Central memory CD8-positive, alpha-beta T cell (primary cell): ENCODE measurements at places on chromosomes 5 and 9.
A peak's percentile ranks its signal among the peaks of the same experiment; 100 is the strongest.

DNA sequence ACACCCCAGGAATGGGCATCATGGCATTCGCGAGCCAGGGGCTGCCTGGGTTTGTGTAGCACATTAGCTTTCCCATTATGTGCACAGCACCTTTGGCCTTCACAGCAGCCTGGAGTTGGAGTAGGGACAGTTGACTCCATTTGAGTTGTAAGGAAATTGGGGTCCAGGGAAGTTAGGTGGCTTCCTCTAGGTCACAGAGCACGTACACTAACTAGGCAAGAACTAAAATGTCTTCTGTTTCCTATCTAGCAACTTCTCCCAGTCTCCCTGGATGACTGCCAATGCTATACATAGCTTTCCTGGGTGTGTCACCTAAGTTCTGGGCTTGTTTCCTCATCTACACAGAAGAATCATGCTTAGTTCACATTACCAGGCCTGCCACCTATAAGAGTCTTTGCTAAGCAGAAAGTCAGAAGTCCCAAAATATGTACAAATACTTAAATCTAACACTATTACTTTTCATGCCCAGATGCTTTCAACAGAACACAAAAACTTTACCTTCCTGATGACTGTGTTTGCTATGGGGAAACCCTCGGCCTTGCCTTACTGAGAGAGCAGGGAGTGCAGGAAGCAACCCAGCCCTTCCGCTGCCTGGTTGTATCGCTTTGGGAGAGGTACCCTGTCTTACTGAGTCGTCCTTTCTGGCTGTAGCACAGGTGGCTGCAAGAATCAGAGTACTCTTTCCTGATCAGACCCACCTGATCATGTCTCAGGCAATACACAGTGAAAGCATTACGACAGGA lies 12.0 kb downstream of the MACROH2A1 start:
- no peak for DNase-seq

DNA sequence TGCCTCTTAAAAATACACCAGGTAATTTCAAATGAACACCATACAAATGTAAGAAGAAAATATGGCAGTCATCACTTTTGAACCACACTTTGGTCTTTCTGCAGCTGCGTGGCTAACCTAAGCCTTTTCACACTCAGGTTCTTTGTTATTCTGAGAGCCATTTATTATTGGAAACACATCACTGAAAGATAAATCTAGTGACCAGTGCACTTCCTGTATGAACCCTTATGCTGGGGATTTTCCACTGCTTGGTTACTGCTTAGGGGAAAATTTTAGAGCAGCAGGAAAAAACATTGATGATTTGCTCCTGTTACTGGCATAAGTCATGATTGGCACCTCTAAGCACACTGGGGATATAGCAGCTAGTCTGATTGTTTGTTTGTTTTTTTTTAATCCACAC lies 58.6 kb upstream of the RANBP3L start:
- DNase-seq = no peak

DNA sequence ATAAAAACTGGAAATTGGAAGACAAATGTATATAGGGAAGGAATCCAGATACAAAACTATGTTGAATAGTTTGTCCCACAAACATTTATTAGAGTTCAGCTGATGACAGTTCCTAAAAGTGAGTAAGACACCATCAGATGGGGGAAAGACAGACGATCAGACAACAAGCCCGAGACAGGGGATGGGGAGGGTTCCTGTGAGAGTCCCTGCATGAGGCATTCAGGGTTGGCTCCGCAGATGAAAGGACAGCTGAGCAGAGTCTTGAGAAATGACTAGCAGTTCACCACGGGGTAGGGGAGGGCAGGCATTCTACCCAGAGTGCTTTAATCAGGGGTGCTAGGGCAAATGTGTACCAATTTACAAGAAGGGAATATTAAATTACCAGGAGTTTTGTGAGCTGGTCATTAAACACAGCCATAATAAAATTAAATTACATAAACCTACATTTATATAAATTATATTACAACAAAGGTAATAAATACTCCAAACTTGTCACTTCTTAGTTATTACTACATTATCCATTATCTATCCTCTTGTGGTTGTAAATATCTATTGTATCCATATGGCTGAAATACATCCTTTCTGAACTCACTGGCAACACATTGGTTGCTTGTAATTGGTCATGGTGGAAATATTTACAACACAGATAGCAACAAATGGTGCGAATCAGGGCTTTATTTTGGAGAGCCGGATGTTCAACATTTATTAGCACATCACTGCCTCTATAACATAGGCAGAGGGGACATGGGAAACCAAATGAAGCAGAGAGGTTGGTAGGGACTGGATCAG lies 27.8 kb downstream of the TNFSF15 start:
- no peak for DNase-seq

- no peak for DNase-seq
Measured at GRCh38 chr5:96896276-96896675, 20.0 kb downstream of the ERAP2 start.

DNA sequence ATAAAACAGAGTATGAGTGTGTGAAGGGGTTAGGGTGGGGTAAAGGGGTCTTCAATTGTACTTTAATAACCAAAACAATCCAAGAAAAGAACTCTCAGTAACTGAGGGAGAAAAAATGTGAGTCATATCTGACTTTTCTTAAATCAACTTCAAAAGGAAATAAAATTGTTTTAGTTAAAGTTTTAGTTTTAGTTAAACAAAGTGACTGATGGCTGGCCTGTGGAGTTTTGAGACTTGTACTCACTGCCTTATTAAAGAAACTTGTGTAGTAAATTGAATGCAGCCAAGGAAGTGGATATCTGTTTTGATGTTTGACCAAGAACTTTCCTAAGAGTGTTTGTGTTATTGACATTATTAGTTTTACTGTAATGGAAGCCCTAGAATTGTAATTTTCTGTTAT lies 2032.6 kb downstream of the MAT2B start:
- DNase-seq = no peak

DNA sequence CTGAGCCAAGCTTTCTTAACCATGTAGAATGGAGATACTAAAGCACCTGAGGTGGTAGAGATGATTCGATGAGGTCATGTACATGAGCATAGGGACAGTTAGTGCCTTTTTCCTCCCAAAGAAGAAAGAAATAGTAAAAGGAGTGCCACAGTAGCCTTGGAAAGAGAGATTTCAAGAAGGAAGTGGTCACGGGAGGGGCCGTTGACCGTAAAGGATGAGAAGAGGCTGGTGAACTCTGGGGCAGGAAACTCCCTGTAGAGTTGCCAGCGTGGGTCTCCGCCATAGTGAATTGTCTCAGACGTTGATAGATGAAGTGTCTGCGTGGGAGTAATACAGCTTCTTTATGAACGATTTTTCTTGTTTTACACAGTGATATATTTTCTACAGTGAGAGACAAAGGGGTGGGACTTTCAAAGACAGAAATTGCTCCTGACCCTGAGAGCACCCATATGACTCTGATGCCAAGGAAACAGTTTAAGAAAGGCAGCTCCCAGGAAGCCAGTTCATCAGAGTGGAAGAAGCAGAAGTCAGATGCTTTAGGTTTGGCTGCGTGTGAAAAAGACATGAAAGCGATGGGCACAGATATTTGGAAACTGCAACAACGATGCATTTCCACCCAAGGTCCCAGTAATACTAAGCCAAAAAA lies 41.3 kb downstream of the UGCG start:
- DNase-seq = peak; percentile 32

GRCh38 chr5:79081779-79082178 lies 12.2 kb downstream of the BHMT2 start:
- DNase-seq = no peak

- DNase-seq = no peak
Measured at GRCh38 chr5:174056064-174056847, 10.8 kb downstream of the NSG2 start.

DNA sequence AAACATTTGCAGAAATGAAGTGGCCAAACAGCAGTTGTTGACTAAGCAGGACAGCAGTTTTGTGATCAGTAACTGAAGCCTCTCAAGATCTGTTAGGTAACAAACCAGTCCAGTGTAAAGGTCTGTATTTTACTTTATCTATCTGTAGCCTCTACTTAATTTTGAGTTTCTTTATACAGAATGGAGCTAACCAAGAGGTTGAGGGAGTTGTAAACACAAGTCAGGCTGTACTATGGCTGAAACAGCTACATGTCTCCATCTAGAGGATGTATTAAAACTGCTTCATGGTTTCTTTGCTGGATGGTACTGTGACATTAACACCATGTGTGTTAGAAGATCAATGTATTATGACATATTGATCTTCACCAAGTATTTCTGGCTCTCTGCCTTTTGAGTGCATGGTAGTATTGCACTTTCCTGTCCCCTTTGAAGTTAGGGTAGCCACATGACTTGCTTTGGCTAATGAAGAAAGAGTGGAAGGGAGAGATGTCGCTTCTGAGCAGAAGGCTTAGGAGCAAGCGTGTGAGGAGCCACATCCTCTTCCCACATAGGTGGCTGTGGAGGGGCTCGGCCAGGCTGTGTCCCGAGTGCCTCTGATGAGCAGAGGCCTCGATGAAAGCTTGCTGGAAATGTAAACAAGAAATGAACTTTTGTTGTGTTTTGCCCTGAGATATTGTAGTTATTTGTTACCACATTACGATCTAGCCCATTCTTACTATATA lies 105.6 kb upstream of the PCA3 start:
- DNase-seq = no peak

DNA sequence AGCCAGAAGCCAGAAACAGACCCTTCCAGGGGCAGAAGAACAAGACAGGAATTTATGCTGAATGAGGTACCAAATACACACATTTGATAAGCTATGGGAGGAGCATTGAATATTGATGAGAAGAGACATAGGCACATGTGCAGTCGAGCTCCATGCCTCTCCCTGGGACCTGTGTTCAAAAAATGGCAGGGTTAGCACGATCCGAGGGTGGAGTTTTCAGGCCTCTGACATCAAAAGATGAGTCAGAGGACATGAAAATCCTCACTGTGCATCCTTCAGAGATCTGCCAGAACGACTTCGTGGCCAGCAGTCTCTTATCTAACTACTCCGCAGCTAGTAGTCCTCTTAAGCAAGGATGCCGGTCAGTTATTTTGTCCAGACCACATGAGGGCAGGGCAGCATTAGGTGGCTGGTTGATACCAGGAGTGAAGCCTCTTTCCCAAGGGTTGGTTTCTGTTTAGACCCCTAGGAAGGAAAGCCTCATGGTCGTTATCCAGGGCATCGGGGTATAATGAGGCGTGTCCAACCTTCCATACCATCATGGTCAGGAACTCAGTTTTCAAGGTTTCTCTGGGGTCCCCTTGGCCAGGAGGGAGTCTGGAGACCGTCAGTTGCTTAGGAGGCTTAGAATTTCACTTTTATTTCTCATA lies 11.6 kb upstream of the CMBL start:
- DNase-seq = no peak

- no peak for DNase-seq
Measured at GRCh38 chr5:68647743-68648142, 432.2 kb downstream of the PIK3R1 start.

DNA sequence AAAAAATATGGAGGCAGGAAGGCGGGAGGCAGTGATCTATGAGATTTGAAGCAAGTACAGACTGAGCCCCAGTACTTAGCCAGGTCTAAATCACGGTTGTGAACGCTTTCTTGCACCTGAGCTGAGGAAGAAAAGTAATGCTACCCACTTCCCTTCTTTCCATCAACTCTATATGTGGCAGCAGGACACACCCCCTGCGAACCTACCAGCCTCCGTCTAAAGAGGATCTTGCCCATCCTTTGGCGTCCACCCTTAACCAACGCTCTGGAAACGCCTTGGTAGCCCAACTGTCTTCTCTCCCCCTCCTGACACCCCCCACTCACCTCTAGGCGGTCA lies 545 bp downstream of the HMGCS1 start:
- no peak for DNase-seq

DNA sequence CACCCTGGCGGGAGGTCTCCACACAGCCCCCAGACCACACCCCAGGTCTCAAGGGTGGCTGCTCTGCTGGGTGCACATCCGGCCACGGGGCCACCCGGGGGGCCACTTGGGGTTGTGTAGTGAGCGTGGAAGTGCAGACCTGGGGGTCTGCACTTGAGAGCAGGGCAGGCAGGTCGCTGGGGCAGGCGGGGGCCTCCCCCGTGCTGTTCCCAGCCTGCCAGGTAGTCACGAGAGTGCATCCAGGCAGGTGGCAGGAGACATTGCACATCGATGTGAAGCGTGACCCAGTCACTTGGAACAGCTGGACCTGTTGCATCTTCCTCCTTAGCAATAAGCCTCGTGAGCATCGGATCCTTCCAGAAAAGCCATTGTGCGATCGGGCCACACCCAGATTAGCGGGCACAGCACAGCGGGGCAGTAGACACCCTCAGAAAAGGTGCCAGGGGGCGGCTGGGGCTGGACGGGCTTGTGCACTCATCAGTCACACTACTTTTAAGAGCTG lies 4.8 kb upstream of the ENTPD8 start:
- DNase-seq = no peak

DNA sequence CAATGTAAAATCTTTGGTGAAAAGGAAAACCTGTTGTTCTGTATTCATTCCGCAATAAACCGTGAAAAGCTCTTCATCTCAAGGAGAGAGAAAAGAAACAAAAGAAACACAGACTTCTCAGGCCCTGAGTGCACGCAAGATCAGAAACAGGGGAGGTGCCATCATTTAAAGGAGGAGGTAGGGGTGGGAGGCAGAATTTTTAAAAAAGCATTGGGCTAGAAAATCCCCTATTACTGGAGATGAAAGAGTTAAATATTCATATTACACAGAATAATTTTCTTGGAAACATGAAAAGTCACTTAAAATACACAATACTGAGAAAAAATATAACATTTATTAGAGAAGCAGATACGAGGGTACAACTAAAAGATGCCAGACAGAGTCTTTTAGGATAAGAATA lies 56.3 kb downstream of the USP20 start:
- DNase-seq = no peak

- no peak for DNase-seq
Measured at GRCh38 chr5:167104351-167104750, 1187.1 kb upstream of the WWC1 start.
